ENCODE measurements at places on chromosomes 4 and X.

DNA sequence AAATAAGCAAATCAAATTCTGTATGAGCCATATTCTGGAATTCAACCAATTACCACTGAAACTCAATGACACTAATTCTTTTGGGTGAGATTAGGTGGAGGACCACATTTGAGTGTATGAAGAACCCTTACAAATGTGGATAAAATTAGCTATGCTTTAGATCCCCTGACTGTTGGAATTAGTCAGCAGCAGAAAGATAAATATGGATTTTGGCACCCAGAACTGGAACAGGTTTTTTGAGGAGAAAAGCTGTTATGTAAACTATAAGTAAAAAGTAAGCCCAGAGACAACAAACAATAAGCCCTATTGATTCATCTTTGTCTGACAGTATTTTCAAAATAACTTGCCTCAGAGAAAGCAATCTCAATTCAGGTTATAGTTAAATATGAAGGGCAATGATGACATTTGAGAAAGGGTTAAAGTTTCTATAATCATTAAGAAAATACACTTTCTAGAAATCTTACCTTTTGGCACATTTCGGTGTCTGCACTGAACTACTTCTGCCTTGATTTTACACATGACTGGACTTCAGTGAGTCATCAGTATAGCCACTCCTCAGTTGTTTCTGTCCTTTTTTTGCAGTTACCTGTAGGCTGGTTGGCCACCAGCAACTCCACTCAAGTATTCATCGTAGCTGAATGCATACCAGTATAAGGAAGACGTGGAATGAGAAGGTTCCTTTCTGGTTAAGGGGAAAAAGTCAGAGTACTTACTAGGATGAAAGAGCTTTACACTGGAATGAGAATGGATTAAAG, 80.0 kb downstream of the KCTD8 start:
- DNase-seq: no peak

- no peak for DNase-seq
These were observed 331.6 kb downstream of the BCOR start for GRCh38 chrX:39766085-39766726.

GRCh38 chr4:118397623-118397979, 44.8 kb upstream of the PRSS12 start:
- DNase-seq: no peak

- DNase-seq: no peak
These were observed 130.8 kb downstream of the COL4A6 start for GRCh38 chrX:108307132-108308085.

DNA sequence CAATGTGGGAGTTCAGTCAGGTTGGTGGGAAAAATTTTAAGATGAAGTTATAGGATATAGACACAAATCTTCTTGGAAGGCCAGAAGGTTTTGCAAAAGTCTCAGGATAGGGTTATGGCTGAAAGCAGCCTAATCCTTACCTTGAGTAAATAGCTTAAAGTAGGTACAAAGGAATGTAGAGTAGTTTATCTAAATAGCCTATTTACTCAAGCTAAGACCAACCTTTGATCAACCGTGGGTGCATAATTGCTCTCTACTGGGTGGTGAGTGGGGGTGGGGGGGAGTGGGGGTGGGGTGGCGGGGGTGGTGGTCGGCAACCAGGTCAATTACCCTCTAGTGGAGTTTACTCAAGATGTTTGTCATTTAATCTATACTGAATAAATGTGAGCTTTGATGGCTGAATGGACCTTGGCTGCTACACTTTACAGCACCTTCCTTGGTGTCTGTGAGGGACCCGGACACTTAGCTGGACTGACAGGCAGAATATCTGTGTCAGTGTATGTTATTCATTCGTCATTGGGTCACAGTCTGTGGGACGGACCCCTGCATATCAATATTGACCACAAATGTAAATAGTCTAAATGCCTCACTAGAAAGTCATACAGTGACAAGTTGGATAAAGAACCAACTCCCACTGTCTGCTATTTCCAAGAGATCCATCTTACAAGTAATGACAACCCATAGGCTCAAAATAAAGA, 545.7 kb upstream of the PABPC4L start:
- DNase-seq: no peak

Measured in left hindlimb (tissue), 1 donor.